RCC 7860 (cell line): ENCODE measurements at places on chromosomes 13 and 19.
A peak's percentile ranks its signal among the peaks of the same experiment; 100 is the strongest.

GRCh38 chr19:50870417-50871089 is 2.7 kb upstream of the KLK2 start:
- DNase-seq = no peak

DNA sequence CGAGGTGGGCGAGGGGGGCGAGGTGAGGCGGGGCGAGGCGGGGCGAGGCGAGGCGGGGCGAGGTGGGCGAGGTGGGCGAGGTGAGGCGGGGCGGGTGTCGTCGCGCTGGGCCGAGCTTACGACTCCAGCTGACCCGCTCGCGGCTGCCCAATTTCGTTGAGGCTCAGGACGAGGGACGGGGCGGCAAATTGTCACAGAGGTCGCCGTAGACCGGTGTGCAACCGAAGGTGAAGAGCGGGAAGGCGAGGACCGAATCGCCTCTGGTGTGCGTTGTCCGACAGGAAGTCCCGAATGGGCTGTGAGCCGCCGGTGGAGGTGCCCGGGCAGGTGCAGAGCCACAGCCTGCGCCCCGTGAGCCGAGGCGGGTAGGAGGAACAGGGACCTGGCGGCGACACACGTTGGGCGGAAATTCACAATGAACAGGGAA is at the start of gene LACC1:
LACC1 (plus strand) TSS at position 150 of the 427 bp plus-strand sequence. CDS start 1,082 bp downstream, outside the sequence.
- no peak for DNase-seq

- DNase-seq = no peak
Observed at GRCh38 chr13:28355046-28355821, 139.7 kb downstream of the FLT1 start.

DNA sequence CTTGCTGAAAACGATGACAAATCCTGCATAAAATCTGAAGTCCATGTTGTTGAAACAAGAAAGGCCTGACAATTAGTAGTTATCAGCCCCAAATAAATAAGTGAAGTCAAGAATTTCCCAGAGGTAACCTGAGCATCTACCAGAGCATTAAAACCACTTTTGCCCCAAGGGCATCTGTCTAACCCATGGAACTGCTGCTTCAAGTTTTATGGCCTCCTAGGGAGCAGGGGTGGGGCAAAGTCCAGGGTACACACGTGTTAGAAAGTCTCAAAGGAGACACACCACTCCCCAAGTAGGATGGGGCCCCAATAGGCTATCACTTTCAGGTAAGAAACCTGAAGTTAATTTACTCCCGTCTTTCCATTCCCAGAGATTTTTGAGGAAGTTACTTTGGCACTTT is 81.1 kb downstream of the CACNA1A start:
- no peak for DNase-seq

- no peak for DNase-seq
Observed at GRCh38 chr19:33535226-33535625, 13.6 kb upstream of the PEPD start.

- no peak for DNase-seq
Observed at GRCh38 chr13:48654511-48654910, 782 bp downstream of the CYSLTR2 start.

DNA sequence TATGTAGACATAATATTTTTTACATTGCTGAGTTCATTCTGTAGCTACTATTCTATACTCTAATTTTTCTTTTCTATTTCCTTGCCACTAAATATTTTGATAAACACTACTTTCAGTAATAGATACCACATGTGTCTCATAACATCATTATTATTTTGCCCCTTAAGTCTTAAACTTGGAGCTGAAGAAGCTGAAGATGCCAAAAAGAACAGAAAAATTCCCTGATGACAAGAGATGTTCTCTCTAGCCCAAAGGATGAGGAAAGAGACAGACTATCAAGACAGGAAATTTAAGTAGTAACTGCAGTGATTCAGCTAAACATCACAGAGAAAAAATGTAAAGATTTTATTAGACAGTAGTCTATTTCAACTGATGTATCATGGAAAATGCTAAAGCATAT is 322.0 kb upstream of the KLHL1 start:
- DNase-seq = no peak

GRCh38 chr13:21218351-21219035 is 42.0 kb downstream of the MRPL57 start:
- DNase-seq = no peak

- DNase-seq = no peak
Observed at GRCh38 chr13:65926750-65927171, 1303.4 kb downstream of the PCDH9 start.

GRCh38 chr13:30681843-30682242 is 53.5 kb upstream of the ALOX5AP start:
- no peak for DNase-seq

DNA sequence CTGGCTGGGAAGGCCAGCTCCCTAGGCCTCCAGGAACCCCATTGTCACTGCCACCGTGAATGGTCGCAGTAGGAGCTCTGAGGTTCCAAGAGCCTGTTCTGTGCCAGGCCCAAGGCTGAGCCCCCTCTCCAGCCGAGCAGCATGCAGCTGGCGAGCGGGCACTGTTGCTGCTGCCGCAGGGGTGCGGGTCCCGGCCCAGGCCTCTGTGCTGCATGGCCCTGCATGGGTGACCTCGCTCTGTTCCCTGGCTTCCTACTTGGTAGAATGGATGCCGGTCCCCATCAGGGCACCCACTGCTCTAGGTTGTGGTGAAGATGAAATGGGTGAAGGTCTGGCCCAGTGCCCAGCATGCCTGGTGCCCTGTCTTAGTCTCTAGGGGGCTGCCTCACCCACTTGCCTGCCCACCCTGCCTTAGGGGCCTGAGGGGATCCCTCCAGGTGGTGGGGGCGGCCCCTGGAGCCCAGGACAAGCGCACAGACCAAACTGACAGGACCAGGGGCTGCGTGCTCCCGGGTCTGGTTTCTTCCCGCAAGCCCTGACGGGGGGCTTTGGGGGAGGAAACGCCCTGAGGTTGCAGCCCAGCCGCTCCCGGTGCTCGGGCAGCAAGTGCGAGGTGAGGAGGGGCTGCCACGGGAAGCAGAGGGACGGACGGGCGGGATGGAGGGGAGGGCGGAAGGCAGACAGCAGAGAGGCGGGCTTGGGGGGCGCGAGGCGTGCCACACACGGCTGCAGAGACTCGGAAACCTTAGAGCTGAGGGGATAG is 8.7 kb upstream of the UQCR11 start:
- no peak for DNase-seq

DNA sequence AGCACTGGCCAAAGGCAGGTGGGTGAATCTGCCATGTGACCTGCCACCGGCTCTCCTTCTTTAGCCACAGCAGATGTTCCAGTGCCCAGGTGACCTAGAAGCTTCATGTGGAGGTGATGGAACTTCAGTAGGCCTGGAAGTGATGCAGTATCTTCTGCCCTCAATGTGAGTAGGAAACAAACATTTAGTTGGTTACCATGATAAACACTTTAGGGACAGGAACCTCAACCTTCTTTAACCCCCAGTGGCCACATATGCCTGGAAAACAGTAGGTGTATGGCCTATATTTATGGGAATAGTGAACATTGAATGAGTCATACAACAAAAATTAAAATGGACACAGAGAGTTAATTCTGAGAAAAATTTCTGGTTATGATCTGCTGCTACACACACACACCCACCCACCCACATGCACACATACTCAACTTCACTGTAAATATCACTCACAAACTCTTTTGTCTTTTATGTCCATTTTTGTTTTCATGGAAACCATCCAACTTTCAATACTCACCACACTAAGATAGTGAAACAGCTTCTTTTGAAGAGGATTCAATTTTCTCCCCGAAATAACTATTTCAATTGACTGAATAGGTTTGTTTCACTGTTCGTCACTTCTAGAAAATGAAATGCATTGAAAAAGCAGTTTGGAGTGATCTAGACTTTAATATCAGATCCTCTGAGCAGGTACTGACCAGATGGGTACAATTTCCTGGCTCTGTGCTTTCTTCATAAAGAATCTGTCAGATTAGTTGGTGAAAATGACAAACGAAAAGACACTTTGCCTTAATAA is 97.3 kb downstream of the STARD13 start:
- DNase-seq = peak; percentile 15

DNA sequence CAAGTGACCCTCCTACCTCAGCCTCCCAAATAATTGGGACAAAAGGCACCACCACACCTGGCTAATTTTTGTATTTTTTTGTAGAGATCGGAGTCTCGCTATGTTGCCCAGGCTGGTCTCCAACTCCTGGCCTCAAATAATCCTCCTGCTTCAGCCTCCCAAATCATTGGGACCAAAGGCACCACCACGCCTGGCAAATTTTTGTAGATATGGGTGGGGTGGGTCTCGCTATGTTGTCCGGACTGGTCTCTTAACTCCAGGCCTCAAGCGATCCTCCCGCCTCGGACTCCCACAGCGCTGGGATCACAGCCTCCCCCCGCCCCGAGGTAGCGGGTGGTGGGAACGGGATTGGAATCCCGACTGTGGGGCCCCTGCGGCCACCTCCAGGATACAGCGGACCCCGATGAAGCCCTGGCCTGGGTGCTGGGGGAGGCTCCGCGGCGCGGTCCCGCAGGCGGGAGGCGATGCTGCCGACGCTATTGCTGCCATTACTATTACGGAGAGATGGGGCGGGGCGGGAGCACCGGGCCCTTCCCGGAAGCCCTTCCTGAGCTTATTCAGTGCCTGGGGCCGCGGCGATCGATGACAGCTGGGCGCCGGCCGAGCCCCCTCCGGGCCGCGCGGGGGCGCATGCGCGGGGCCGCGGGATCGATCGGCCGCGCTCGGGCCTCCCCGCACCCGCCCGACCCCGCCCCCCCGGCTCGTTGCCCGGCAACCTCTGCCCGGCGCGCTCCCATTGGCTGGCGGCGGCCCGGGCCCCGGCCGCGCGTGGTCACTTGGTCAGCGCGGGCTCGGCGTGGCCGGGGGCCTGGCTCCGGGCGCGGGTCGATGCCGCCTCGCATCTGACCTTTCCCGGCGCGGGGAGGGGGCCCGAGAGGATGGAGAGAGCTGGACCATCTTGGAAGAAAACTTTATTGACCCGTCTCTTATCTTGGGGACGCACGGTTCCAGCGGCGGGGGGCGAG is 27.9 kb upstream of the ONECUT3 start:
- no peak for DNase-seq

GRCh38 chr13:94579063-94579462 is 16.9 kb downstream of the TGDS start:
- no peak for DNase-seq

DNA sequence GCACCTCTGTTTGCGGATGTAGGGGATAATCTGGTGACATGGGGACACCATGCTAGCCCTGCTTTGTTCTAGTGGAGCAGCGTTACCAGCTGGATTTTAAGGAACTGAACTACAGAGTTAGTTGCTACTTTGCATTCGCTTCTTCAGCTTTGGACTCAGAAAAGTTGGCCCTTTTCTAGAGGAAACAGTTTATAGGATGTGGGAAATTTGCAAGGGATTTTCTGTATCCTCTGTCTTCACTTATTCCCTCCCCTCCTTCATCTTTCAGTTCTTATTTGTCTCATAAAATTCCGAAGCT is 2.1 kb downstream of the GATAD2A start:
- DNase-seq = no peak
